ENCODE measurements at places on chromosomes 1 and 21.

- no peak for DNase-seq
These were observed 1.1 kb downstream of the BSDC1 start for GRCh38 chr1:32393136-32393535.

- no peak for DNase-seq
These were observed 56.4 kb downstream of the SPATA17 start for GRCh38 chr1:217687511-217687910.

DNA sequence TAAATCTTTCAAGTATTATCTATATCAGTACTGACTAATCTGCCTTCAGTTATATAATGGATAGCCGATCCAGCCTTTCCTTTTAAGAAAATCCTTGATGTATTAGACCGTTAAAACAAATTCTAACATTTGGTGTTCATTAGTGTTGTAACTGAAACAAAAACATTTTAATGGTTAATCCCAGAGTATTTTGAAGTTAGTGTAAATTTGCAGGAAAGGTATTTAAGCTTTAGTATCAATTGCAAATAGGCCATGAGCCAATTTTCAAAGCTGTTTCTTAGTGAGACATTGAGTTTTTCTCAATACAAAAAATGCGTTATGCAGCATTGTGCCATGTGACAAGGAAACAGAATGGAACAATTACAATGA lies 29.6 kb downstream of the DISP1 start:
- DNase-seq = no peak

DNA sequence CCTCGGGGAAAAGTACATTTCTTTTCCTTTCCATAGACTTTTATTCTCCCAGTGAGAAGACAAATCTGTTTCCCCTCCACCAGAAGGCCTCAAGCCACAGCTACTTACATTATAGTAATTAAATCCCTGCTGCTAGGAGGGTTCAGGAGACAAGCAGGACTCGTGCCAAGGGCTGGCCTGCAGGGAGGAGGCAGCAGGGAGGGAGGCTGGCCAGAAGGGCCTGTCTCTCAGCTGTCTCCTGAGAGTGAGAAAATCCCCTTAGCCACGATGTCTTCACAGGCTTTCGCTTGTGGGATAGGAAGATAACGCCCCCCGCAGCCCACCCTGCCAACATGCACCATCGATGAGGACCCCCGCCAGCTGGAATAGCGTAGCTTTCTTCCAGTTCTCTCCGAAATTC lies 14.0 kb downstream of the KCNN3 start:
- no peak for DNase-seq

DNA sequence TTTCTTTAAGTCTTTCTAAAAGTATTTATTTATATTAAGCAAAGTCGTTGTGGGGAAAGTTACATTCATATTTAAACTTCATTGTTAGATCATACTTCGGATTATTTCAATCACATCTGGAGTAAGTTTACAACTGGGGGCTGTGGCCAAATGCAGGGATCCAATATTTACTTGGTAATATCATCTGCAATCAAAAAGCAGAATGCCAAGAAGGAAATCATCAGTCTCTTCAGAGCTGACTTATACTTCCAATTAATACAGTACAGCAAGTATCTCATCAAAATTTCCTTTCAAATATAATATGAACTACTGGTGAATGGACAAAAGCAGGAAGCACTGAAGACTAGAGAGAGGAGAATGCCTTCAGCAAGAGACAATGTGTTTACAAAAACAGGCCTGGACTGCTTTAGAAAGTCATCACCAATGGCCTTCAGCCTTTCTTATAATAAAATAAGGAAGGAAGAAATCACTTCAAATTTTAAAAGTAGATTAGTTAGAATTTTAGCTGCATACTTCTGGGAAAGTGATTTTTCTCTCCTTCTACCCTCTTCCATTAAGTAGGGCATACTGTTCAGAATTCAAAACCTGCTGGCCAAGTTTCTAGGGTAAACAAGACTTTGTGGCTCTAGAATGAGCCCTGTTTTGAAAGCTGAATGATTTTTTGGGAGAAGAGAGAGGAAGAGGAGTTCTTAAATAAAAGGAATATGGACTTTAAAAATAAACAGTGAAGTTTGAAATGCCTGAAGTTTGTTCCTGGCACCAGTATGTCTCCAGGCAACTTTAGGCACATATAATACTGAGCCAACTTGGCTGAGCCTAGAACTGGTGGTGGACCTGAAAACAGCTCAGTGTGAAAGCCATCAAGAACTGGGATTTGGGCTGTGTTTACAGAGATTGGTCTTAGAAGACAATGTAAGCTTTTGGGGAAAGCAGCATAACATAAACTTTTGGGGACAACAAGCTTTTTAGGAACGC lies 22.2 kb upstream of the MYOC start:
- no peak for DNase-seq

- DNase-seq = no peak
These were observed 53.9 kb downstream of the PDE9A start for GRCh38 chr21:42707207-42707830.

GRCh38 chr1:172401477-172401876 lies 19.0 kb upstream of the C1orf105 start:
- no peak for DNase-seq

DNA sequence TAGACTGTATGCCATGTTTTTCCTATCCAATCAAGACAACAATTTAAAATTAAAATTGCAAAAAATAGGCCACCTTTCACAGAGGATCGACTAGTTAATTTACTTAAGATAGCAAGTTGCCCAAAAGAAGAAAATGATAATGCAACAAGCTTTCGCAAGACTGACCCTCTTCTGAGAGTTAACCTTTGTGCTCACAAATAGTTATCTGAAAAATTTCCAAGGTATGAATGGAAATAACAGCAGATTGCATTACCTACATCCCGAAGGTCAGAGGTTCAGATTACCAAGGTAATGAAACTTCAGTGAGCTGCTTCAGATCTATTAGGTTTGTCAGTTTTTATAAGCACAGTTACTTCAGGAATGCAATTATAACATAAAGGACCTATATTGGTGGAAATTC lies 298.0 kb downstream of the KCTD3 start:
- no peak for DNase-seq
